T-helper 1 cell treated with Interleukin-12 subunit alpha and Interleukin-12 subunit beta and Interleukin-4 antibody, amounts not matched to agents 30 ng/mL and 1 ng/mL, for 36 hours (primary cell): ENCODE measurements at places on chromosomes 6 and 20. TPM values are rescaled to one million over a fixed set of nuclear protein-coding genes. Genes with fewer than 3 reads are reported as not detected.

The GSTA2 gene
- not detected in 2 replicates for total RNA-seq

The PTP4A1 gene
- 68.9 and 78.1 TPM in 2 replicates for total RNA-seq

The RNF39 gene
- total RNA-seq, result not detected in 2 replicates

The SPATA25 gene
- 0.49 and 0.76 TPM in 2 replicates for total RNA-seq

The AFG1L gene
- total RNA-seq, result 4.1 and 5.5 TPM in 2 replicates

The ADGRF5 gene
- not detected in 2 replicates for total RNA-seq

The METTL24 gene
- not detected in 2 replicates for total RNA-seq

The FHL5 gene
- not detected in 2 replicates for total RNA-seq

The HLA-DMB gene
- 15.9 and 19.2 TPM in 2 replicates for total RNA-seq

The C6orf163 gene
- 3.2 and 4.0 TPM in 2 replicates for total RNA-seq

The GSTA4 gene
- total RNA-seq, result 3.7 and 4.8 TPM in 2 replicates

The CST4 gene
- not detected in 2 replicates for total RNA-seq

The SIRPA gene
- total RNA-seq, result not detected in 2 replicates

The CASS4 gene
- 10.2 and 11.5 TPM in 2 replicates for total RNA-seq

The SH3BGRL2 gene
- 0.24 and 0.32 TPM in 2 replicates for total RNA-seq

The PROKR2 gene
- not detected in 2 replicates for total RNA-seq

The IYD gene
- not detected in 2 replicates for total RNA-seq

The EIF6 gene
- total RNA-seq, result 115 and 118 TPM in 2 replicates

The ARMH2 gene
- 0.78 and 1.6 TPM in 2 replicates for total RNA-seq

The CTSZ gene
- 49.0 and 50.7 TPM in 2 replicates for total RNA-seq

The PXMP4 gene
- total RNA-seq, result 12.4 and 14.3 TPM in 2 replicates

The FUT9 gene
- total RNA-seq, result not detected in 2 replicates

The CNR1 gene
- total RNA-seq, result not detected in 2 replicates

The BFSP1 gene
- total RNA-seq, result 3.3 TPM in 2 replicates

The ZNF311 gene
- 0.44 and 0.66 TPM in 2 replicates for total RNA-seq

The SSTR4 gene
- total RNA-seq, result not detected in 2 replicates

The C2 gene
- 0.12 and 1.7 TPM in 2 replicates for total RNA-seq

The EGFL8 gene
- total RNA-seq, result 6.5 and 6.8 TPM in 2 replicates

The LINC00237 gene
- total RNA-seq, result not detected in 2 replicates

The PNPLA1 gene
- not detected in 2 replicates for total RNA-seq

The DYNLT2 gene
- 2.0 and 2.5 TPM in 2 replicates for total RNA-seq

The C6orf15 gene
- not detected in 2 replicates for total RNA-seq

The RIMS1 gene
- total RNA-seq, result not detected in 2 replicates

The PSMB9 gene
- total RNA-seq, result 423 and 424 TPM in 2 replicates

The BNIP5 gene
- 0.10 TPM in 1 of 2 replicates, not detected in the other for total RNA-seq

The WFDC5 gene
- not detected in 2 replicates for total RNA-seq
